CD4-positive, alpha-beta T cell treated with Interleukin-17A for 4 hours (primary cell): ENCODE measurements at places on chromosomes 11 and 22.

DNA sequence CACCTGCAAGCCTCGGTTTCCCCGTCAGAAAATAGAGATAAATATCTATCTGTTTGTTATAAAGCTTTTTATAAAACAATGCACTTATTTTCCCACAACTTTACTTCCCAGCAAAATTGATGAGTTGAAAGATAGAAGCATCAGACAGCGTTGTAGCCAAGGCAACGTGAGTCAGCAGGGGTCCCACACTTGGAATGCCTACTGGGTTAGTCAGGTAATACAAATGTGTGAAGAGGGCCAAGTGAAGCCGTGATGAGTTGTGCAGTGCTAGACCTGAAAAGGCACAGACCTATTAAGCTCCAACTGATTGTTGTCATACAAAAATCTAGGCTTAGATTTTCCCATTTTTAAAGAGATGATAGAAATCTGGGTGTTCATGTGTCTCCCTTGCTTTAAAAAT, 118.7 kb downstream of the PGR start:
- no peak for DNase-seq

- peak; percentile 24 for DNase-seq
These were observed 217.4 kb downstream of the SBF2 start for GRCh38 chr11:10076458-10077141.

GRCh38 chr11:69822676-69823494, 3.7 kb upstream of the FGF3 start:
- DNase-seq: no peak

- DNase-seq: no peak
These were observed 45.3 kb downstream of the CHRDL2 start for GRCh38 chr11:74685905-74686304.

DNA sequence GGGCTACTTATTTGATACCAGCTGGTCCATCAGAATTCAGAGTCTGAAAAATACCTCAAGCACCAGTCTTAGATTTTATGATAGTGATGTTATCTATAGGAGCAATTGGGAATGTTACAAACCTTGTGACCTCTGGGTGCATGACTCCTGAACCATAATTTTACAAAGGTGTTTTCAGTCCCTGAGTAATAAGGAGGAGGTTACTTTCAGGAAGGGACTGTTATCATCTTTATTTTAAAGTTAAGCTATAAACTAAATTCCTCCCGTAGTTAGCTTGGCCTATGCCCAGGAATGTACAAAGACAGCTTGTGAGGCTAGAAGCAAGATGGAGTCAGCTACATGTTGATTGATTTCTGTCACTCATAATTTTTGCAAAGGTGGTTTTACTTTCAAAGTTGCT, 101.9 kb downstream of the UVRAG start:
- no peak for DNase-seq

- DNase-seq: no peak
These were observed 297.3 kb downstream of the TBC1D22A start for GRCh38 chr22:47059701-47060161.

- no peak for DNase-seq
These were observed 65.9 kb upstream of the SC5D start for GRCh38 chr11:121226415-121227263.

DNA sequence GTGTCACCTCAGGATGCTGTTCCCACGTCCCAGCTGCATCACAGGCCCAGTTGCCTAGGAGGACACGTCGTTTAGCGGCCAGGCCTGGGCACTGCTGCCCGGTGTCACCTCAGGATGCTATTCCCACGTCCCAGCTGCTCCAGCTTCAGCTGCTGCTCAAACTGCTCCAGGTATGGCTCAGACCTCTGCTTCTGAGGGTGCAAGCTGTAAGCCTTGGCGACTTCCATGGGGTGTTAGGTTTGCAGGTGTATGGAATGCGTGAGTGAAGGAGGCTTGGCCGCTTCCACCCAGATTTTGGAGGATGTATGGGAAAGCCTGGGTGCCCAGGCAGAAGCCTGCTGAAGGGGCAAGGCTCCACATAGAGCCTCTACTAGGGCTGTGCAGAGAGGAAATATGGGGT, 205.3 kb upstream of the B3GAT1 start:
- DNase-seq: no peak
